ENCODE measurements at places on chromosomes 2 and 18.
A peak's percentile ranks its signal among the peaks of the same experiment; 100 is the strongest.

GRCh38 chr2:219058541-219059374, 2.0 kb downstream of the IHH start:
- DNase-seq: no peak

- DNase-seq: no peak
Observed at GRCh38 chr18:74282755-74283554, 8.8 kb downstream of the CYB5A start.

GRCh38 chr2:164879901-164880535, 38.4 kb upstream of the COBLL1 start:
- no peak for DNase-seq

DNA sequence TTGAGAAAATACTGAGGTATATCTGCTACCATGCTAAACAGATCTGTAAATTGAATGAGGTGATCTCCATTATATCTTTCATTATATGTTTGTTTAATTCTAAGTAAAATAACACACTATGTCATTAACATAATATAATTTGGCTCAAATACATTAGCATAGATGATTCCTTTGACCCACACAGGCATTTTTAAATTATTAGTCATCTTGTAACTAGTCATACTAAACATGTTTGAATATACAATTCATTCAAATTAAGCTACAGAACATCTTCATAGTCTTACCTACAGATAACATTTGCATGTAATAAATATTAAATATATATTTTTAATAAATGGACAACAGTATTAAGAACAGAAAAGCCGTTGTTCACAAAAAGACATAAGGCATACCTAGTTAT, 52.7 kb upstream of the KYNU start:
- no peak for DNase-seq

GRCh38 chr2:232476045-232476444, 11.6 kb downstream of the ECEL1 start:
- DNase-seq: no peak

DNA sequence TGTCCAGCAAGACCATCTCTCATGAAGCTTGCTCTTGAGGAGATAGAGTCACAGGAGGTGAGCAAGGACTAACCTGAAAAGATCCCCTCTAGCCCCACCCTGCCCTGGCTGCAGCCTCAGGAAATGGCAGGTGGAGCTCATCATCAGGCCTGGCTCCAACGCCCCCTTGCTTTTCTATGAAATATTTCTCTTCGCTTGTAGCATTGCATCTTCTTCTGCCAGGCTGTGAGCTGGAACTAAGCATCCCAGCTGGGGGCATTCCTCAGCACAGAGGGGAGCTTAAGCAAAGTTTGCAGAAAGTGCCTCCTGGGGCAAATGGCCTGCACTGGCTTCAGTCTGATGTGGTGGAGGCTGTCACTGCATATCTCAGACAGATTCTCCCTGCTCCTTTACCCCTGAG, 90.1 kb upstream of the LGALSL start:
- no peak for DNase-seq

- DNase-seq: no peak
Observed at GRCh38 chr2:217972490-217972889, 30.3 kb downstream of the TNS1 start.

DNA sequence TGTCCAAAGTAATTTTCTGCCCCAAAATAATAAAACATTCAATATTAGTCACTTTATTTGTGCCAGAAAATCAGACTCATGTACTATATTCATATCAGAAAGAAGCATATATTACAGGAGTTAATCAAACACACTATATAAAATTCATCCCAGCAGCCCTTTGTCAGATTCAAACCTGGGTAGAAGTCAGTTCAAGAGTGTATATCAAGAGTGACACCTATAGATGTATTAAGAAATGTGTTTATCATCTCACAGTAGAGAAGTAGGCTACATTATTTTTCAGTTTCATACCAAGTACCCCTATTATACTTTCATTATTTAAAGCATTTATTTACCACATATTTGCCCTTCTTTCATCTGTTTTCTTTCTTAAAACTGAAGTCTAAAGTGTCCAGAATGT, 193.2 kb upstream of the DDX18 start:
- DNase-seq: no peak

DNA sequence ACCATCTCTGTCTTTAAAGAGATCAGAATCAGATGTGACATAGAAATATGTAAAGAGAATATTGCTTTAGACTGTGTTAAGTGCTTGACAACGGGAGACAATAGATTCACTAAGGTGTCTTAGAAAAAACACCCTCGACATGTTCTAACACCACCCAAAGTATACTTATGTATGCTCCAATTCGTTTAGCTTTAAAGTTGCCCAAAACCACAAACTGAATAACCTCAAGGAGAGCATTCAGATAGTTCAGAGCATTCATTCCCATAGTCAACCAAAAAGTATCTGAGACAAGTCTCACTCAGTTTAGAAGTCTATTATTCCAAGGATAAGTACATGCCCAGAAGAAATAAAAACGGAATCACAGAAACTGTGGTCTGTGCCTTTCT, 96.4 kb downstream of the KYNU start:
- DNase-seq: no peak

GRCh38 chr18:67467188-67467587, 49.3 kb downstream of the DSEL start:
- DNase-seq: no peak

- DNase-seq: no peak
Observed at GRCh38 chr2:54279385-54279784, 23.4 kb upstream of the TSPYL6 start.

DNA sequence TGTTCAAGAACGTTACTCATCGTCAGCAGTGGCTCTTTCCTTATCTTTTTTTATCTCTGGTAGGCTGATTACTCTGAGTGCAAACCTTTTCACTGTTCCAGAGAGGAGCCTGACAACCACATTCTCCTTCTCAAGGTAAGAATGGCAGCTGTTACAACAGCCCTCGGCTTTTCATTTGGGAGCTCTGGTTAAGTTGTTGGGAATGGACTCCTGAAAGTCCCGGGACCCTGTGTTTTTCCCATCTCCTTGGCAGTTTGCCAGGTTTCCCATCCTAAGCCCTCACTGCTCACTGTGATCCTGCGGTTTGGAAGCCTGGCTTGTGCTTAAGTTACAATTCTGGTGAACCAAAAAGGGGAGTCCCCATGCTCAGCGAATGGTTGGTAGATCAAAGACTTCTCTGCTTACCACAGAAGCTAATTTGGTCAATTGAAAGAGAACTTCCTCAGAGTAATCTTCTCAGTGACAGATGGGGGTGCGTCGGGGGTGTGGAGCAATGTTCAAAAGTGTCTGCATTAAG, 122.3 kb downstream of the LYPD6B start:
- no peak for DNase-seq

- no peak for DNase-seq
Observed at GRCh38 chr2:149562324-149562723, 25.3 kb downstream of the MMADHC start.

- no peak for DNase-seq
Observed at GRCh38 chr2:172100935-172101820, 1.5 kb downstream of the DLX2 start.

- no peak for DNase-seq
Observed at GRCh38 chr18:44691148-44691925, 10.6 kb downstream of the SETBP1 start.

- DNase-seq: no peak
Observed at GRCh38 chr2:233202531-233202944, 48.9 kb upstream of the ATG16L1 start.

GRCh38 chr2:54262015-54262765, 6.2 kb upstream of the TSPYL6 start:
- no peak for DNase-seq

DNA sequence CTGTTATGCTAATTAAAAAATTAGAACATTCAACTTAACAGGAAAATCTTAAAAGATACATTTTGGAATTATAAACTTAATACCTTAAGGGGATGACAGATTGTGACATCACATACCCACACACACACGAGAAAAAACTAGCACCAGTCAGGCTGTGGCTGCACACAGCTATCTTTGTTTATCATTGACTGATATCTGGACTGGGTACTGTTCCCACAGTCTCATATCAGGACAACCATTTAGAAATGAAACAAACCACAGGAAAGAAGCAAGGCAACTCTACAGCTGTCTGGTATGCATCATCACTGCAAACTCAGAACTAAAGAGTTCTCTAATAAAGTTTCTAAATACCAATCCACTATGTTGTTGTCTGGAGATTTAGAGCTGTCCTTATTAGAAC, 210.9 kb upstream of the SMAD7 start:
- no peak for DNase-seq

GRCh38 chr2:78992451-78992806, 33.1 kb upstream of the REG3G start:
- DNase-seq: no peak

- DNase-seq: no peak
Observed at GRCh38 chr2:38080346-38080745, 4.4 kb upstream of the CYP1B1 start.

DNA sequence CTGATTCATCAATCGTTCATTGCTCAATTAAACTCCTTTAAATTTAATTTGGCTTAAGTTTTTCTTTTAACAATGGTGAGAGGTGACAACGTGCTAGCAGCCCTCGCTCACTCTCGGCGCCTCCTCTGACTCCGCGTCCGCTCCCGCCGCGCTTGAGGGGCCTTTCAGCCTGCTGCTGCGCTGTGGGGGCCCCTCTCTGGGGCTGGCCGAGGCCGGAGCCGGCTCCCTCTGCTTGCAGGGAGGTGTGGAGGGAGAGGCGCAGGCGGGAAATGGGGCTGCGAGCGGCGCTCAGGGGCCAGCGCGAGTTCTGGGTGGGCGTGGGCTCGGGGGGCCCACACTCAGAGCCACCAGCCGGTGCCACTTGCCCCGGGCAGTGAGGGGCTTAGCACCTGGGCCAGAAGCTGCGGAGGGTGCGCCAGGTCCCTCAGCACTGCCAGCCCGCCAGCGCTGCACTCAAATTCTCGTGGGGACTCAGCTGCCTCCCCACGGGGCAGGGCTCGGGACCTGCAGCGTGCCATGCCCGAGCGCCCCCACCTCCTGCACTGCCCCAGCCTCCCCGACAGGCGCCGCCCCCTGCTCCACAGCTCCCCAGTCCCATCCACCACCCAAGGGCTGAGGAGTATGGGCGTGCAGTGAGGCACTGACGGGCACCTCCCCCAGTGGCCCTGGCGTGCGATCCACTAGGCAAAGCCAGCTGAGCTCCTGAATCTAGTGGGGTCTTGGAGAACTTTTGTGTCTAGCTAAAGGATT, 19.6 kb downstream of the ANKMY1 start:
- no peak for DNase-seq

- no peak for DNase-seq
Observed at GRCh38 chr18:43001821-43002220, 113.7 kb downstream of the RIT2 start.

- DNase-seq: no peak
Observed at GRCh38 chr2:24009680-24010476, at the start of gene MFSD2B. MFSD2B (plus strand) TSS chr2:24010085; CDS start chr2:24010097, 12 bp downstream.

GRCh38 chr2:121904656-121905055, 149.2 kb downstream of the TSN start:
- no peak for DNase-seq

- DNase-seq: peak; percentile 47
Observed at GRCh38 chr2:100234141-100234540, 88.2 kb downstream of the LONRF2 start.

DNA sequence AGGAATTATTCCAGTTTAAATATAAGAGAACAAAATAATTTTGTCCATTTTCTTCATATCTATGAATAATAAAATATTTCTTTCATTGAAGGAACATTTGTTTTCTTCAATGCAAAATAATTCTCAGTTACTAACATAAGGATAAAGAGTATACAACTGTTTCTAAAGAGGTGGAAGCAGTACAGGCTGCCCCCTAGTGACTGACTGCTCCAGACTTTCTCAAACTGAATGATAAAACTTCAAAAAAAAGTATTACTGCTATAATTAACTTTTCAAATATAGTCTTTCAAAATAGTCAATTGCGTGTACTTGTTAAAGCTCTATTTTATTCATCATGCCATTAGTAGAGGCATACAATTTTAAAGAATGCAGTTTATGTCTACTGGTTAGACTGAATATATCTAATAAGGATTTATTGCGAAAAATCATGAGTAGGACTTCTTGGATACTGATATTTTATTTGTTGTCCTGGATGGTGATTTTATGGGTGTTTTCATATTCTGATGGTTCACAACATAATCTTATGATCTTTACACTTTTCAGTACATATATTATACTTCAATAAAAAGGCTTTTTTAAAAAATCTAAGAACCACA, 100.1 kb downstream of the WDPCP start:
- DNase-seq: no peak

- DNase-seq: no peak
Observed at GRCh38 chr18:31489311-31489710, 8.7 kb upstream of the DSG2 start.

- DNase-seq: no peak
Observed at GRCh38 chr18:28412521-28412920, 235.6 kb upstream of the CDH2 start.

GRCh38 chr2:207131594-207131993, 34.2 kb downstream of the KLF7 start:
- no peak for DNase-seq

- no peak for DNase-seq
Observed at GRCh38 chr18:5939801-5940667, 44.7 kb upstream of the TMEM200C start.

DNA sequence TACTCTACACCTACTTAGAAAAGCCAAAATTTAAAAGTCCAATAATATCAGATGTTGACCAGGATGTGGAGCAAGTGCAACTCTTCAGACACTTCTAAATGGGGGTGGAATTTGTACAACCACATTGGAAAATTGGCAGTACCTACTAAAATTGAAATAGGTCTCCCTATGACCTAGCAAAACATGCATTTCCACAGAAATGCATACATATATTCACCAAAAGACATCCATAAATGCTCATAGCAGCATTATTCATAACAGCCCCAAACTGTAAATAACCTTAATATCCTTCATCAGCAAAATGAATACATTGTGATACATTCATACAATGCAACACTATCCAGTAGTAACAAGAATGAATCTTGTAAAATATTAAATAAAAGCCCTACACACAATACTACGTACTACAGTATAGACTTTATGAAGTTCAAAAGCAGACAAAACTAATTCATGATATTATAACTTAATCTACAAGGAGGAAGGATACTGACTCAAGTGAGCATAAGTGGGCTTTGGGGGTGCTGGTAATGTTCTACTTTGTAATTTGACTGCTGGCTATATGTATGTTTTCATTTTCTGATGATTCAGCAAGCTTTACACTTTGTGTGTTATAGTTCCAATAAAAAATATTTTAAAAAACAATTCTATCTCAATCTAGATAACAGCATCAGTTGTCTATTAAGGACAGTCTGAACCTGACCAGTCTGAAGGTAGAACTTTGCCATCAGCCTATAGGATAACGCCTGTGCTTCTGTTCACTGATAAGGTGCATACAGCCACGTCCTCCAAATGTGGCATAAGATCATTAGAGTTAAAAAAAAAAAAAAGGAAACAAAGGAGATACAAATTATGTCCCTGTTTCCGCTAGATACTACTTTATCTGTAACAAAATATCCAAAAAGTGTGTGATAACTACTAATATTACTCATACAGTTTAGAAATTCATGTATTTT, 6.6 kb upstream of the TNFRSF11A start:
- DNase-seq: no peak

DNA sequence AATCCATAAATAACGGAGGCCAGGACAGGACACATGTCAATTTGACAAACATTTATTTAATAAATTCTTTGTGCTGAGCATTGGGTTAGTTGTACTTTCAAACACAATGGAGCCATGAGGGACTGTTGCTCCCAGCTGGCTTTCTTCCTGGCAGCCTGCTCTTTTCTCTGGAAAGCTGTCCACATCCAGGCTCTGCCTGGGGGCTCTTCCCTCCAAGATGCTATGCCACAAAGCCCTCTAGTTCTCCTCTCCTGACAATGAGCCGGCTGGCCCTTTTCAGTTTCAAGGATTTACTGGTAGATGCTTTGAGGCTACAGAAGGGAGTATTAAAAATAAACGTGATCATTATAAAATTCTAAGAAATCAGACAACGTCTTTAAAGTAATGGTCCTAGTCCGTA, 44.1 kb upstream of the SLC14A2 start:
- no peak for DNase-seq
